ENCODE measurements at places on chromosomes 12 and 14.

- DNase-seq, result no peak
Observed at GRCh38 chr14:28361486-28361885, 405.1 kb upstream of the FOXG1 start.

- DNase-seq, result no peak
Observed at GRCh38 chr14:59009967-59010366, 178.5 kb upstream of the DAAM1 start.

- no peak for DNase-seq
Observed at GRCh38 chr14:75434138-75434889, 6.5 kb downstream of the JDP2 start.

- DNase-seq, result no peak
Observed at GRCh38 chr14:101379842-101380241, 181.5 kb upstream of the DIO3 start.

DNA sequence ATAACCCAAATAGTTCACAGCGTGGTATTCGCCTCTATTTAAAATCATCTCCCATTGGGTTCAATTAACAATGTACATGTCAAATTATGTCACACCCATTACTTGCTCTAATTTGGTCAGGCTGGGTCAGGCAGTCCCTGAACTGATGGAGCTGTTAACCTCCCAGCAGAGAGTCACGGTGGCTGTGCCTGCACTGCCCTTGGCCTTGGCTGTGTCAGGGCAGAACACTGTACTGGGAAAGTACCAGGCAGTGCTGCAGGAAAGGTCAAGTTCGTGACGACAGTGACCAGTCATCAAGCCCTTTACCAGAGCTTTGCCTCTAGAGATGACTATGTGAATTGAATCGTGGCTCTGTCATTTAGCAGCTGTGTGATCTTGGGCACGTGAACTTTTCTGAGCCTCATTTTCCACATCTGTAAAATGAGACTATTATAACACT, 100.0 kb downstream of the ARF6 start:
- DNase-seq, result no peak

Measured in ELF-1 (cell line).